T-helper 2 cell treated with Interferon-gamma antibody and Interleukin-4, amounts not matched to agents 5 μg/mL and 100 μg/mL, for 36 hours (primary cell): ENCODE measurements at places on chromosomes 1 and 21.

- DNase-seq = peak; percentile 3
These were observed 50.8 kb downstream of the PAX7 start for GRCh38 chr1:18681423-18681835.

- no peak for DNase-seq
These were observed 62.9 kb downstream of the LPAR3 start for GRCh38 chr1:84830136-84830535.

- peak; percentile 55 for DNase-seq
These were observed 45.3 kb upstream of the CTBS start for GRCh38 chr1:84619383-84620102.

DNA sequence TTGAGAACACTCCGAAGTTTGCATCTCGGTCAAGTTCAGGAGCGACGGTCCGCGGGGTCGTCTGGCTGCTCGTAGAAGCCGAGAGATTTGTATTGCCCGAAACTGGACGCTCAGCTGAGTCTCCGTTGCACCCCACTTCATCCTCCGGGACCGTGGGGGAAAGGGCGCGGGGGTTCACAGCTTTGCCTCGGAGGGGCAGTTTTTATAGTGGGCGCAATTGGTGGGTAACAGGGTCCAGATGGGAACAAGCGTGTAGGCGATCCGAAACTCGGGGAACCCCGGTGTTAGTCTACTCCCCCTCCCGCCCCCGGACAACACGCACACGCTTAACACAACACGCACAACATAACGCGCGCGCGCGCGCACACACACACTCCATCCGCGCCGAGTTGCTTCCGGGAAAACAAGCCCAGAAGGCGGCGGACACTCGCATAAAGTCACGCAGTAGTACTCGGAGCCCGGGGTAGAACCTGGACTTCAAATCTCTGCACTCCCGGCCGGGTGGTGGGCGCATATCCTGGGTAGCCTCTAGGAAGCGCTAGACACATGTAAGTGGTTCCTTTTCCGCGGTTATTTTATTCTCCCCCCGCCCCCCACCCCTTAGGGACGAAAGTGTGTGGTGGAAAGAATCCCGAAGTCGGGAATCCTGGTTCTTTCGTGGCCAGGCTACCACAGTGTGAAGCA is 1.1 kb upstream of the JUN start:
- DNase-seq = peak; percentile 75

DNA sequence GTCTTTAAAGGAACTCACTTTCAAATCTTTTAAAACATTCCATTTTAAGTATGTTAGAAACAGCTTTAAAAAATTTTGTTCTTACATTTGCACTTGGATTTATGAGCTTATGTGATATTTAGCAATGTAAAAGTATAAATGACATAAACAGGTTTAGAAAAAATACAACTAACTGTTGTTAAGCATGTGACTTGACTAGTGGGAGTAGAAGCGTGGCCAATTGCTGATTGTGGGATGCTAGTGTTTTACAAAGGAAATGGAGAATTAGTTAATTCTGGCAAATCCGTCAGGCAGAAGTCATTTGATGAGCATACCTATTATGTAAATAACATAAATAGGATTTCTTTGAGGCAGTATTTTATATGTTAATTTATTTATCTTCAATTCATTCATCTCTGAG is 175.8 kb downstream of the ADGRL2 start:
- DNase-seq = no peak

DNA sequence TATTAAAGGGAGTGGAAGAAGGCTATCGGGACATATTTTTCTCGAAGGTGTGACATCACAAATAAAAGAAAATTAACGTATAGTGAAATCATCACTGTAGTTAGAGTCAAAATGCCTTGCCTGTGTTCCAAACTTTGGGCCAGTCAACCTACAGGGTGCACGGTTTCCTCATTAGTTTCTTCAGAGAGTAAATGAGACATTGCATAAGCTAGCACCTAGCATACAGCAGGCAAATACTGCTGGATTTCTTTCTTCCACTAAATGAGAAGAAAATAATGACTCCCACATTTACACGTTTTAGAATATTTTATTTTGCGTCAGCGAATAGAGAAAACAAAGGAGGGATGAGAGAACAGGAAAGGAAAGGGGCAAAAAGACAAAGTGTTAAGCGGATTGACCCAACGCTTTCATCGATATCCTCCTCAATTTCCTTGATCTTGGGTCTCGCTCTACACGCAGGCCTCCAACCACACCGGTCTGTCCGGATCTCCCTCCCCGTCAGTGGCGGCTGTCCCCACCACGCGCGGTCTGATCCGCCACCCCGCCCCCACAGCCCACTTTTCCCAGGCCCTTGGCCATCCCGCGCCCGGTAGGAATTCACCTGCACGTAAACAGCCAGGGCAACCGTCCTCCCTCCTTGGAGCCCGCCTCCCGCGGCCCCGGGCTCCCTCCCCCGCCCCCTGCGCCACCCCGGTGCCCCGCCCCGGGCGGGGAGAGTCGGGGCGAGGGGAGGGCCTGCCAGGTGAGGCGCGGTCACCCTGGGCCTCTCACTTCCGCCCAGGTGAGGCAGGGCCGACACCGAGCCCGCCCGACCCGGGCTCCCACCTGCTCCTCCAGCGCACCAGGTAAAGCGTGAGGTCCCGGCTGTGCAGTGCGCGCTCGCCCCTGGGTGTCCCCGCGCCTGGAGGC is at the start of gene PATJ:
TSS of gene PATJ (plus strand) at position 770 of the 909 bp plus-strand sequence. CDS start 20,413 bp downstream, outside the sequence.
- peak; percentile 36 for DNase-seq
